Hypothalamus (tissue), 51 donors: ENCODE measurements at places on chromosomes 7 and 10.

DNA sequence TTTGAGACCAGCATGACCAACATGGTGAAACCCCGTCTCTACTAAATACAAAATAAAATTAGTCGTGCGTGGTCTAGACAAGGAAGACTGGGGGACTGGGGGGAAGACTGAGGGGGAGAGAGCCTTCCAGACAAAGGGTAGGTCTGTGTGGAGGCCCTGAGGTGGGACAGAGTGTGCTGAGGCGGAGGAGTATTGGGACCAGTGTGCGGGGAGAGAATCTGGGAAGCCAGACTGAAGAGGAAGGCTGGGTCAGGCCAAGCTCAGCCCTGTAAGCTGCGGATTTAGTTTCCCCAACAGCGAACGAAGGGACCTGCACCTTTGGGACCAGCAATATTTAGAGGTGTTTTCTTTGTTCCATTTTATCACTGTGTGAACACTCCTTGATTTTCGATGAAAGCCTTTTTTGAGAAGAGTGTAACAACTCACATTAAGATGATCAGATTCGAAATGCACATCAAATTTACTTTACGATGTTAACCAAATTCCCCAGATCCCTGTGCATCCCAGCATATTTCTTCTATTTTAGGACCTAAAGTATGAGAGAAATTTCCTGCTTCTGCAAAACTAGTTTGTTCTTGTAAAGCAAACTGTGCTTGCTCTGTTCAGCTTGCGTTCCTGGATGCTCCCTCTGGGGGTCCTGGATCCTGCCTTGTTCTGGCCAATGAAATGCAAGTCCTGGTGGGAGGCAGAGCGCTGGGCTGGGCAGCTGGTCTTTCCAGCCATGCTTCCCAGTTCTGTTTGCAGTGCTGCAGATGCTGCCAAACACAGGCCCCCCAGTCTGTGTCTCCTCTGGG is 39.4 kb downstream of the PLAU start:
- DNase-seq = no peak

DNA sequence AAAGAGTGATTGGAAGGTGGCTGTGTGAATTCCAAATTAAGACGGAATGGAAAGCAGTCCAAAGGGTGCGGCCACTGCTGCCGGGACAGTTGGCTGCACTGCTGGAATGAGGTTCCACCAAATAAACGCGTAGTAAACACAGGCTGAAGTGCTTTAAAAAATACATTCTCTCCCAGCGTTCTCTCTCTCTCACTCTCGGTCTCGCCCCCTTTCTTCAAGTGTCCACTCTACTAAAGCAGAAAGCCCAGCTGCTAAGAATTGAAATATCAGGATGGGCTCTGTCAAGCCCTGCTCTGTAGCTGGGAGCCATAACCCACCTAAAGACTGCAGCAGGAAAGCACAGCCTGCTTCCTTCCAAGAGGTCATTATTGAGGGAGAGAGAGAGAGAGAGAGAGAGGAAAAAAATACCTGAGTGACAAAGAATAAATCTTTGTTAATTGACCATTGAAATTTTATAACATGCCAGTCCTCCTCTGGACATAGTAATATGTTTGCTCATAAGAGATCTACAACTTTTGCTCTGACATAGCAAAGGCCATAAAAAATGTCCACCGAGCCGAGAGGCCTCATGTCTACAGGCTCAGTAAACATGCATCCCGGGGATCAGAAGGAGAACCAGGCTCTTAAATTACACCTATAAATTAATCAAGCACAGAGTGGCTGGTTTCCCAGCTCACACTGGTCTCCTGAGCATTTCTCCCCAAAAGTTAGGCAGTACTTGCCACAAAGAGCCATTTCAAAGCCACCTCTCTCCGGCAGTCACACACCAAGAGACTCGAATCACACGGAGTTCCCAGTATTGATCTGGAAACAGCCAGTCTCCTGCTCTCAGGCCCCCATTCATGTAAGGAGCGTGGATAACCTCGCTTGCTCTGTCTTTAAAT is 72.8 kb downstream of the FGFR2 start:
- DNase-seq = no peak

DNA sequence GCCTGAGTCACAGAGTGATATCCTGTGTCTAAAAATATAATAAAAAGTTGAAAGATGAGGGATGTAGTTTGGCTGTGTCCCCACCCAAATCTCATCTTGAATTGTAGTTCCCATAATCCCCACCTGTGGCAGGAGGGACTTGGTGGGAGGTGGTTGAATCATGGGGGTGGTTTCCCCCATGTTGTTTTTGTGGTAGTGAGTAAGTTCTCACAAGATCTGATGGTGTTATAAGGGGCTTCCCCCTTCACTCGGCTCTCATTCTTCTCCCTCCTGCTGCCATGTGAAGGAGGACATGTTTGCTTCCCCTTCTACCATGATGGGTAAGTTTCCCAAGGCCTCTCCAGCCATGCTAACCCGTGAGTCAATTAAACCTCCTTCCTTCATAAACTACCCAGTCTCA is 25.1 kb upstream of the UBE3C start:
- DNase-seq = no peak

DNA sequence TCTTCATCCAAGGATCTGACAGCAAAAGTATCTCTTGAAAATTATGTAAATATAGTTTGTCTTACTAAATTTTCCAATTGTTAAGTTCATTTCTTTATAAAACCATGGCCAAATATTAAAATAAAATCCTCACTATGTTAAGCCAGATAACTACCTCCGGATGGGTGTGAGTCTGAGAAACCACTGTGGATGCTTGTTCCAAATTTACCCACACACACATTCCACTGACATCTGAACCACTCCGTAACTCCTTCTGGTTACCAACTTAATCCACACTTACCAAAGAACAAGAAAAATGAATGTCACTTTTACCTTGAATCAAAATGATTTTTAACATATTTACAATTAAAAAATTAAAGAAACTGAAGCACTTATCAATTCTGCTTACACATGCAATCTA is 19.7 kb downstream of the CYTH3 start:
- DNase-seq = no peak

- DNase-seq = no peak
Observed at GRCh38 chr10:1110674-1111119, 54.5 kb downstream of the WDR37 start.
